Right lung (tissue), 10 donors: ENCODE measurements at places on chromosomes 7 and 10. TPM values are rescaled to one million over a fixed set of nuclear protein-coding genes. Genes with fewer than 3 reads are reported as not detected.

- no peak for DNase-seq
These were observed 41.5 kb downstream of the MYOF start for GRCh38 chr10:93440591-93441091.

DNA sequence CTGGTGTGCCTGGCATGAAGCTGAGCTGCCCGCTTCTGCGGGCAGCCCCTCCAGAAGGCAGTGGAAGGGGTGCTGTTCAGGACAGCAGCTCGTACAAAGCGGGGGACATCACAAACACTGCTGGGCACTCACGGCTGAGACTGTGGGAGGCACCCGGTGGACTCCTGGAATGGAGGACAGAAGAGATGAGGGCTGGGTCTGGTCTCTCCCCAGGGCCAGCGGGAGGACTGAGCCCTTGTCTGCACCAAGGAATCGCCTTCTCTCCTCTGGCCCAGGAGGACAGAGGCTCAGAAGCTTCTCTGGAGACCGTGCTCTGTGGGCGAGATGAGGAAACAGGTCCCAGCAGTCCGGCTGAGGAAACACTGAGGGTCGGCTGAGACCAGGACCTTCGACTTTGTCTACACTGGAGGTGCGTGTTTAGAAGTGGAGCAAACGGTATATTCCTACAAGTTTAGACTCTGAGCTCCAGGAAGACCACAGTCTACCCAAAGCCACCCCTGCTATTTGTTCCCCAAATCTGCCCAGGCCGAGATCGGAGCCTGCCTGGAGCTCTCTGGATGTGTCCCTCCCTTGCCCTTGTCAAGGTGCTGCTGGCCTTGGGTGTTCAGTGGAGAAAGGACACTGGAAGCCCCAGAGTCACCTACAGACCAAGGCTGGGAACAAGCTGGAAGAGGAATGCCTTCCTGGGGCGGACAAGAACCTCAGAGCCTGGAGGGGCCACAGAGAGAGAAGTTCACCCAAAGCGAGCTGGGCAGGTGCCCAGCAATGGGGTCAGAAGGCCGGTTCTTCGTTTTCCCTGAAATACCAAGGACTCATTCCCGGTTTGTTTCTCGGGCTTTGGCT is 12.9 kb upstream of the INPP5A start:
- no peak for DNase-seq

Gene EBF3
- 4.1 TPM for polyA plus RNA-seq

Gene TUBAL3
- not detected for polyA plus RNA-seq

DNA sequence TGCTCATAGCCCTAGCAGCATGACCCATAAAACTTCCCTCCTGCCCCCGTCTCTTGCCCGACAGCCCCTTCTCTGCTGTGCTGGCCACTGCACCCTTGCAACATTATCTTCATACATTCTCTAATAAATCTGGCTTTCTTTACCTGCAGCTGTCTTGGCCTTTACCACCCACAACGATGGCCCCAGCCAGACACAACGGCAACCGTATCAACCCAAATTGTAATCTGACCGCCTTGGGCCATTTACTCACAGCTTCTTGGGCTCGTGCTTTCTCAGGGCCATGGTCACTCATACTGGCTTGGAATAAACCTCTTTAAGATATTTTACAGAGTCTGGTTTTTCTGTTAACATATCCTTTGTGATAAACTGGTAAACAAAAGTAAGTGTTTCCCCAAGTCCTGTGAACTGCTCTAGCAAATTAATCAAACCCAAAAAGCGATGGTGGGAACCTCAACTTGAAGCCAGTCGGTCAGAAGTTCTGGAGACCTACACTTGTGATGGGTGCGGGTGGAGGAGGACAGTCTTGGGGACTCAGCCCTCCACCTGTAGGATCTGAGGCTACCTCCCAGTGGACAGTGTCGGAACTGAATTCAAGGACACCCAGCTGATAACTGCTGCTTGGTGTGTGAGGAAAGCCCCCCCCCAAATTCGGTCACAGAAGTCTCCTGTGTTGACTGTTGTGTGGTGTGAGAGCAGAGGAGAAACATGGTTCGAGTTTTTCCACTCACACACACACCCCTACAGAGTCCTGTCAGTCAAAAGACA is 87.6 kb upstream of the ATP6V0A4 start:
- DNase-seq: no peak

DNA sequence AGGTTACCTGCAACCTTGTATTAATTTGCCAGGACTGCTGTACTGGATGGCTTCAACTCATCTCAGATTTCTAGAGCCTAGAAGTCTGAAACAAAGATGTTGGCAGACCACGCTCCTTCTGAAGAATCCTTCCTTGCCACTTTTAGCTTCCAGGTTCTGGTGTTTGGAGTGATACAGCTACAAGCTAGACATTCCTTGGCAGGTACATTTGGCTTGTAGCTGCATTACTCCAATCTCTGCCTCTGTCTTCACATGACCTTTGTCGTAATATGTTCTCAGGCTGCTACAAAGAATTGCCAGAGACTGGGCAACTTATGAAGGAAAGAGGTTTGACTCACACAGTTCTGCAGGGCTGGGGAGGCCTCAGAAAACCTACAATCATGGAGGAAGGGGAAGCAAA is 146.3 kb downstream of the GALNT17 start:
- DNase-seq: no peak

Gene HOXA9
- 0.17 TPM for polyA plus RNA-seq
